ENCODE measurements at places on chromosomes 5 and 9.
A peak's percentile ranks its signal among the peaks of the same experiment; 100 is the strongest.

- no peak for DNase-seq
Measured at GRCh38 chr5:151585970-151586369, 5.2 kb downstream of the FAT2 start.

DNA sequence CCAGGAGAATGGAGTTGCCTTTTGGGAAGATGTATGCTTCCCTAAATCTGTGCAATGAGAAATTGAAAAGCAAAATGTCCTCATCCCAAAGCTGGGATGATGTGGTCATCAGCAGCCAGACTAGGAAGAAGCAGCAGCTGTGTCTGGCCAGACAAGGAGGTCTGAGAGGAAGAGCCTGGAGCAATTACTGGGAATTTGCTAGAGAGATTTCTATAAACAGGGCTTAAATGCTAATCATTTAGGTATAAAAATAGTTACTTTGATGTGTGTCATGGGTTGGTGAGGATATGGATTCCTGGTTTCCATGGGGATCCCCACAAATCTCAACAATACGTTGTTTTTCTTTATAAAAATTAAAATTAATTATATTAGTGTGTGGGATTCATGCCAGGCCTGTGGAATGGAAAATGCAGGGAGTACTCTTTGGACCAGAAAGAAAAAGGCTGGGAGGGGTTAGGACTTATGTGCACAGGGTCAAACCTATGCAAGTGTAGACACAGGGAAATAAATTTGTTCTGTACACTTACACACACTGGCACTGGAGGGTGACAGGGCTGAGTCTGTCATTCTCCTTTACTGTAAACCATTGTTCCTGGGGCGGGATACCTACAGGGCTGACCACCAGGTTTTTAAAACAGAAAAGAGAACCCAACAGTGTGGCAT lies 58.7 kb upstream of the TRPC7 start:
- no peak for DNase-seq

DNA sequence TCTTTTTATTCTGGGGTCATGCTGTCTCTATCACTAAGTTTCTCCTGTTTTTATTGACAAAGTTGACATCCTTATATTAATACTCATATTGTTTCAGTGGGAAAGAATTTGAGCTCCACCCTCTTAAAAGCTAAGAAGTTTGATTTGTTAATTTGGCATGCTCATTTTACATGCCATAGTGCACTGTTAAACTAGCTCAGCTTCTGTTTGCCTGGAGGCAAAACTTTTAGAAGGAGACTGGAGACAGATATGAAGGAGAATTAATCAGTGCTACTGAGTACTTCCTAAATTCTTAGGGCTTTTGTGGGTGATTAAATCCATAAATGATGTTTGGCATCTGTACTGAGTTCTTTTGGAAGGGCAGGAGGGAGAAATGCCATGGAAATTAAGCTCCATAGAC lies 138.9 kb downstream of the NTRK2 start:
- no peak for DNase-seq

GRCh38 chr9:115462623-115463022 lies 344.7 kb upstream of the TNC start:
- DNase-seq = no peak

GRCh38 chr9:135502873-135503321 lies 2.4 kb downstream of the MRPS2 start:
- DNase-seq = no peak

DNA sequence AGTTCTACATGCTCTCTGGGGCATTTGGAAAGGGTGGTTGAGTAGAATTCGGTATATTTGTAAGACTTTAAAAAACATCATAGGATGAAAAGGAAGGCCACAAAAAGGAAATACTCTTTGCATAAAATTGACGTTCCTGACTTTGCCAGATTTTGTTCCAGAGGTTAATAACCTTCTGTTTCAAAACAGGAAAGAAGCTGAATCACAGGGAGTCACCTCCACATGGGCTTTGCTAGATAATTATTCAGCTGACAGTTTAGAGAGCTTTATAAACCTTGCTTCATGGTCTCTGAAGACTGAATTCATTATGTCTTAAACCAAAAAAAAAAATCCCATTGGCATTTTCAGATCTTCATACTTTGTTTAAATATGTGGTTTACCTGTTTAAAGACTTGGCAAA lies 203.7 kb downstream of the SEMA6A start:
- DNase-seq = no peak

- DNase-seq = no peak
Measured at GRCh38 chr9:130198501-130199179, 26.4 kb downstream of the NCS1 start.

DNA sequence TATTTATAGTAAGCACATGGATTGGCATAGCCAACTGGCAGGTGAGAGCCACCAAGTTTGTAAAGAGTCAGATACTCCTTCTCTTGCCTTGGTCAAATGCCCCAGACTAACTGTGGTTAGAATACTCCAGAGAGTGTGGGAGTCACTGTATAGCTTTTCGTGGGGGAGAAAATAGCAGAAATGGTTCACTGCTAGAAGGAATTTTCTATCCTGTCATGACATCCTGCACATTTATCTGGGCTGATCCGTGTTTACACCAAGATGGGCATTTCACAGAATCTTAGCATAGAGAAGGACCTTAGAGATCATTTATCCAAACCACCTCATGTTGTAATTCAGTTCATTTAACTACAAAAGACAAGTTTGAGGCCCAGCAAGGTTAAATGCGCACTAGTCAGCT lies 460.8 kb downstream of the ENC1 start:
- DNase-seq = peak; percentile 15

DNA sequence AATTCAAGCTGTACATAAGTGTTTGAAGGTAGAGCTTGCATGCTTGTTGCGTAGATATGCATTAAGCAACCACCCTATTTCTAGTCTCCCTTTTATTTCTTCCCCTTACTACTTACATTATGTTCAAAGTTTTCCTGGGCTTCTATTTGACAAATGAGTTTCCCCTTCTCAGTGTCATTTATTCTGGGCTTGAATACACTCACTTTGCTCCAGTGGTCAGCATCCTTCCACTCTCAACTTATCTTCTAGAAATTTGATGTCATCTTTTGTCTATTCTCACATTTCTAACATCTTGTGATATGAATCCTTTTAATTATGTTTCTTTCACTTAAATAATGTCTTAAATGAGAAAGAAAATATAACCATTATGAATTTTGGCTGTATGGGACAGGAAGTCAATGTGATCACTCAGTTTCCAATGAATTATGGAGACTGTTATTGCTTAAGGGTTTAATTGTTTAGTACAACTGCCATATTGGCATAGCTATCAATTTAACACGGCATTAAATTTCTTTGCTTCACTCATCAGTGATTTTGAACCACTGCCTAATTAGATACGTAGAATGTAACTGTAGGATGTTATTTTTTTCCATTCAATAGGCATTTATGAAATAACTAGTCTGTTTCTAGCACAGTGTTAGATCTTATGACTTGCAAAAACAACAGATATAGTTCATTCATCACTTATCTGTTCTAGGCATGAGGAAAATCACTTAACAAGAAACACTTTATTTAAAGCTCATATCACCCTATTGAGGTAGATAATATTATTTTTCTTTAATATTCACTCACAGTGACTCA lies 105.5 kb upstream of the CDH12 start:
- DNase-seq = no peak

DNA sequence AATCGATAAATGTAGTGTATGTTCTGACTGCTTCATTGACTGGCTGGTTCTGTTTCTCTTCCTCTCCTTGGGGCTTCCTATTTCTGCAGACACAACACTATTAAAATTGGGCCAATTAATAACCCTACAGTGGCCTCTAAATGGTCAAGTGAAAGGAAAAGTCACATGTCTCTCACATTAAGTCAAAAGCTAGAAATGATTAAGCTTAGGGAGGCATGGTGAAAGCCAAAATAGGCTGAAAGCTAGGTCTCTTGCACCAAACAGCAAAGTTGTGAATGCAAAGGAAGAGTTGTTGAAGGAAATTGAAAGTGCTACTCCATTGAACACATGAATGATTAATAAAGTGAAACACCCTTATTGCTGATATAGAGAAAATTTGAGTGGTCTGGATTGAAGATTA lies 58.2 kb downstream of the CCNH start:
- DNase-seq = no peak

DNA sequence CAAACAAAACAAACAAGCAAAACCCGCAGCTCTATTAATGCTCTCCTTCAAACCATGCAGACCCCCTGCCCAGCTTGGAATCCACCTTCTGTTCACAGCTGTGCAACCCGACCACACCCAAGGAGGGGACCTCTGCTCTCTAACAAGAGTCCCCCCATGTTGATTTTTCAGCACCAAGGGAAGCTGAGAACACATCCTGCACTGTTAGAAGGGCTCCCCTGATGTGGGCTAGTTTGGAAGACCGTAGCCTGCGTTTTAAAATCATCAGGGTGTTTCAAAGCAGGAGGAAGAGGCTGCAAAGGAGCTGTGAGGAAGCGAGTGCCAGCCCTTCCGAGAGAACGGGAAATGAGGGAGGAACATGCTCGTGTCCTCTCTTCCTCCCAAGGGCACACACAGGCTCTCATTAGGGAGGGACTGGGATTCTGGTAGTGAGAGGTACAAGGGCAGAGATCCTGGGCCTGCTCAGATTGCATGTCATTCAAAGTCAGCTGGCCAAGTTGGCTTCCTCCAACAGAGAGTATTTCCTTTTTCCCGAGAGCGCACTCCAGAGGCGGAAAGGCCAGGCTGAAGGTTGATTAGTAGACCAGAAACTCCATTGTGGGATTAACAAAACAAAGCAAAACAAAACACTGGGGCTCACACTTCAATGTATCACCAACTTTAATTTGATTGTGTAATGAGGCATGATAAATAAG lies 185.9 kb downstream of the SEMA6A start:
- no peak for DNase-seq

DNA sequence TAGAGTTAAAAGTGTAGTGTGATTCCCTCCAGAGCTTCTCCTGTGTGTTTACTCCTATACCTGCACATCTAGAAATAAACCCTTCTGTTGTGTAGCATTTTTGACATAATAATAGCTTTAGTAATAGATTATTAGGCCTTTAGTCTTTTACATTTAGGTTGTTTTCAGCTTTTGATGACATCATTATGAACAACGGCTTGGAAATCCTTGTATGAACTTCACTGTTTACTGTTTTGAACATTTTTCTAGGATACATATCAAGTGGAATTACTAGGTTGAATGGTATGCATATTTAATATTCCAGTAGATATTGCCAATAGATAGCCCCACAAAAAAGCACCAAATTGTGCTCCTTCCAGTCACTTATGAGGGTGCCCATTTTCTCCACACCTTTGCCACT lies 174.0 kb downstream of the ARHGAP26 start:
- DNase-seq = no peak

DNA sequence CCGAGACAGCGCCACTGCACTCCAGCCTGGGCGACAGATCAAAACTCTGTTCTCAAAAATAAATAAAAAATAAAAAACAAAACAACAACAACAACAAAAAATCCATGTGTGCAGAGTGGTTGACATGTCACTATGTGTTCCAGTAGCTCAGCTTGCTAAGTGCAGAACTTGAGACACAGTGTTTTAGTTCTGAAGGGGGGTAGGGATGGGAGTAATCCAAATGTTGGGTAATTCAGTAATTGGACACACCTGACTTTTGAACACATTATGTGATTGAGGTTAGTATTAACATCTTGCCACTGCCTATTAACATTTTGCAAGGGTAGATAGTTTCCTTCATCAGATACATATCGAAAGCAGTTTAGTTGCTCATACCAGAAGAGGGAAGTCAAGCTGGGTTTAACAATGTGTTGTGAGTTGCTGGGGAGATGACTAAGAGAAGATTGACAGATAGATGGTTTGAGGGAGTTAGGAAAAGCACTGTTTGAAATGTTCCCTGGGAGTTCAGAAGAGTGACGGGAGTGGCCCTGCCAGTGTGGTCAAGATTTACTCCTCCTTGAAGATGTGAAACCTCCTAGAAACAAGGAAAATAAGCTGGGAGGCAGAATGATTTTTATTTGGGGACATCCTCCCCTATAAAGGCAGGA lies 928 bp downstream of the HACD4 start:
- peak; percentile 60 for DNase-seq

DNA sequence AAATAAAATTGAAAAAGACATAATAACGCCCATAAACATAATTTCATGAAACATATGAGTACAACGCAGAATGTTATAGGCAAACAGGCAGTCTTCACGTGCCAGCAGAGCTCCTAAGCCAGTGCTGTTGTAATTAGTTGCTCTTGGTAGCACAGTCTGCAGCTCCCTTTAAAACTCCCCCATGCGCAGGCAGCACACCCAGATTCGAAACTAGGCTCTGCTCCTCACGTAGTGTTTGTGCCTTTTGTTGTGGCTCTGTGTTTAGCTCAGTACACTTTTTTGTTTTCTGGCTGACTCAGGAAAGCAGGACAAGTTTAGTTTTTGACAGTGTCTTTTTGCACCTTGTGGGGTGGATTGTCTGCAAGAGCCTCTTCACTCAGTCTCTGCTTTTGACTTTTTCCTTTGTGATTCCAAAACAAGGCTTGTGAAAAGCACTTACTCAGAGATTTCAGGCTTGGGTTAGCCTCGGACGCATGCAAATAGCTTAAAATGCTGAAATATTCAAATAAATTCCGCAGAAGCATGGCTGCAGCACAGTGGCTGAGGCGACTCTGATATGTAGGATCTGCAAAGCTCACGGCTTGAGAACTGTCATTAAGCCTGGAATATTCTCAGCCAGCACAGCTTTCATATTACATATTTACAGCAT lies 113.6 kb downstream of the IRX1 start:
- no peak for DNase-seq

- peak; percentile 66 for DNase-seq
Measured at GRCh38 chr9:129575818-129576217, 45.1 kb downstream of the C9orf50 start.

- peak; percentile 78 for DNase-seq
Measured at GRCh38 chr9:33817327-33818166, 587 bp downstream of the UBE2R2 start.

DNA sequence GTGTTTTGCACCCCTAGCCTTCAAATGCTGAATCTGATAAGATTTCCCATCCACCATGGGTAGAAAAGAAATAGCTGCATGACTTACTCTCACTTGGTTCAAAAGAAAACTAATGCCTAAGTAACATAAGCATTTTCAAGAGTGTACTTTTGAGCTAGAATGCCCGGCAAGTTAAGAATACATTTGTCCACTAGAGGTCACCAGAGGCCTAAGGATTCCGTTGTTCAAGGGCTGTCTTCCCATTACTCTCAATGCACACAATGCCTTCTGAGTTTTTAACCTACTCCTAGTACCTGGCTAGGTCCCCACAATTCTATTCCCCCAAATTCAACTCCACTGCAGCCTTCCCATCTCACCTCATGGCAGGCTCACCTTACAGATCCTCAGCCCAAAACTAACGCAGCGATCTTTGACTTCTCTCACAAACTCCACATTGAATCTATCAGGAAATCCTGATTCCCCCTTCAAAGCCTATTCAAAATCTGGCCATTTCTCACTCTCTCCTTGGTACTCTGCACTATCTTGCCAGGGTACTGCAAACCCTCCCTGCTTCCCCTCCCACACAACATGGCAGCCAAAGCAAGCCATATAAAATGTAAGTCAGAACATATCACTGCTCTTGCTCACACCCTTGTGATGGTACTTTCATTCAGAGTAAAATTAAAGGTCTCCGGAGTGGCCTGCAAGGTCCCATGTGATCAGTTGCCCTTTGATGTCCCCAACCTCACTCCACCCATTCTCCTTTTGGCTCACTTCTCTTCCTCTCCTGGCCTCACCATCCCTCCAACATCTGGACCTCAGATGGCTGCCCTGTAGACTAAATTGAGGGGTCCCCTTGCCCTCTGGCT lies 13.4 kb downstream of the OXCT1 start:
- peak; percentile 60 for DNase-seq
